ENCODE measurements at places on chromosomes 1 and 21.

DNA sequence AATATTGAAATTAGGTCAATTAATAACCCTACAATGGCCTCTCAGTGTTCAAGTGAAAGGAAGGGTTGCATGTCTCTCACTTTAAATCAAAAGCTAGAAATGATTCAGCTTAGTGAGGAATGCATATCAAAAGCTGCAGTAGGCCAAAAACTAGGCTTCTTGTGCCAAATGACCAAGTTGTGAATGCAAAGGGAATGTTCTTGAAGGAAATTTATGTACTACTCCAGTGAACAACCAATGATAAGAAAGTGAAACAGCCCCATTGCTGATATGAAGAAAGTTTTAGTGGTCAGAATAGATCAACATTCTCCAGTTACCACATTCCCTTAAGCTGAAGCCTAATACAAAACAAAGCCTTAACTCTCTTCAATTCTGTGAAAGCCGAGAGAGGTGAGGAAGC, 10.0 kb downstream of the MAEL start:
- no peak for DNase-seq

DNA sequence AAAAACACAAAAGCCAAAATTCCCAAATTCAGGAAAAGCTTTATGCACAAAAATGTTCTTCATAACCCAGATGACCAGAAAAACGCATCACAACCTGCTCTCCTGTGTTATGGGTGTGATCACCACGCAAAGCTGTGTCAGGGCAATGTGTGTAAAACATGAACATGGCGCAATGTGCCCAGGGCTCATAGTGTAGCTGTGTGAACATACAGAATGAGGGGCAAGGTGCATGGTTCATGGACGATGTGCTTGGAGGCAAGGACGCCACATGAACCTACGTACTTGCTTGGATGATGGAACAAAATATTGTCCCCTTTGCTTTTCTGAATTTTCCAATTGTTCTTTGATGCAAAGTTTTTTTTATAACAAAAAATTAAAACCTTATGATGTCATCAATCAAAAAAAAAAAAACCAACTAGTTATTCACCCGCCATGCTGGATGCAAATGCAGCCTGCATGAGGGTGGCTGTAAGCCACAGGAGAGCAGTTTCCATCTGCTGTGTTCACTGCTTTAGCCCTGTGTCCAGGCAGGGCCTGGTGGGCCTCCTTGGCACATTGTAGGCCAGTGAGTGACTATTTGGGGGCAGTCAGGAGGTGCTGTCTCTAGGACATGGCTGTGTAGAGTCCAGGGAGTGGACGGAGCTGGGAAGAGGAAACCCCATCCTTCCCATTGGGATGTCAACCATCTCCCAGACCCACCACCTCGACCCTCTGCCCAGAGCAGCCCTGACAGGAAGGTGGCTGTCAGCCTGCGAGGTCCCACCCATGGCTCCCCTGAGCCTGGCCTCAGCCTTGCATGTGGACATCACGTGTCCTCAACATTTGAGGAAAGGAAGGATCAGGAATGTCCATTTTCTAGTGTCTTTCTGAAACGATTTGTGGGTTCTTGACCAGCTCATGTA, 13.6 kb downstream of the KRTAP10-1 start:
- no peak for DNase-seq

- DNase-seq, result no peak
These were observed 148.0 kb downstream of the ZZZ3 start for GRCh38 chr1:77534456-77534855.

- DNase-seq, result peak; percentile 1
These were observed 273.1 kb downstream of the MATN1 start for GRCh38 chr1:30450148-30450817.

- peak; percentile 68 for DNase-seq
These were observed at the start of gene LRRC38 for GRCh38 chr1:13513895-13514546. TSS of gene LRRC38 (minus strand) at chr1:13514003. CDS start at chr1:13513593, 410 bp downstream.

GRCh38 chr1:10204003-10204642, 6.2 kb upstream of the KIF1B start:
- DNase-seq, result no peak

- no peak for DNase-seq
These were observed 64.6 kb upstream of the RALGPS2 start for GRCh38 chr1:178660461-178660860.

DNA sequence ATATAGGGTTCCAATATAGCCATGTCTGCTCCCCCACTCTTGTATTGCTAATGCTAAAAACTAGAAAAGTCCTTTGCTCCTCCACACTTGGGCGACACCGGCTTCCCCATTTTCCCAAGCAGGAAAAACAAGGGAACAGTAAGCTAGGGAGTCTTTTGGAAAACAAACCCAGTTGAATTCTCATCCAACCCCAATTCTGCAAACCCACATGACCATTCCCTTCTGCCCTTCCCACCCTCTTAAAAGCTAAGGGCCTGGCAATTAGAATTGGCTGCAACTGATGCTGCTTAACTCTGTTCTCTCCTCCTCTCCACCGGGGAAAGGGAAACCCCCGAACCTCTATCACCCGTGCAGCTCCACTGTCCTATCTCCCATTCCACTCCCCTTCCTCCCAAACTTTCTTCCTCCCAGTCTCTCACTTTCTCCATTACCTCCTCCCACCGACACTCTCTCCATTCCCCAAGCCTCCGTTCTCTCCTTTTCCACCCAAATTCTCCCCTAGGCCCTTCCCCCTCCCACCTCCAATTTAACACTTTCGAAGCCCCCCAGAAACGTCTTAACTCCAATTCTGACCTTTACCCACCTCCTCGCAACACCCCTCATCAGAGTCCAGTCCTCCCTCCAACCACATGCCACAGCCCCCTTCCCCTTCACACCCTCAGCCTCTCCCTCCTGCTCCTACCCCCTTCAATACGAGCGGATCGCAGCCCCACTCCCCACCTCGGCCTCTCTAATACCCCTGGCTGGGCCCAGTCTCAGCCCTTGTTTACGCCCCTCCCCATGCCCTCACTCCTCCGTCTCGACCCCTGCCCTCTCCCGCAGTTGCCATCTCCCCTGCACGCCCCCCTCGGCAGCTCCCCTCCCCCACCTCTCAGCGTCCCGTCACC, 701 bp downstream of the DEDD start:
- DNase-seq, result peak; percentile 38

DNA sequence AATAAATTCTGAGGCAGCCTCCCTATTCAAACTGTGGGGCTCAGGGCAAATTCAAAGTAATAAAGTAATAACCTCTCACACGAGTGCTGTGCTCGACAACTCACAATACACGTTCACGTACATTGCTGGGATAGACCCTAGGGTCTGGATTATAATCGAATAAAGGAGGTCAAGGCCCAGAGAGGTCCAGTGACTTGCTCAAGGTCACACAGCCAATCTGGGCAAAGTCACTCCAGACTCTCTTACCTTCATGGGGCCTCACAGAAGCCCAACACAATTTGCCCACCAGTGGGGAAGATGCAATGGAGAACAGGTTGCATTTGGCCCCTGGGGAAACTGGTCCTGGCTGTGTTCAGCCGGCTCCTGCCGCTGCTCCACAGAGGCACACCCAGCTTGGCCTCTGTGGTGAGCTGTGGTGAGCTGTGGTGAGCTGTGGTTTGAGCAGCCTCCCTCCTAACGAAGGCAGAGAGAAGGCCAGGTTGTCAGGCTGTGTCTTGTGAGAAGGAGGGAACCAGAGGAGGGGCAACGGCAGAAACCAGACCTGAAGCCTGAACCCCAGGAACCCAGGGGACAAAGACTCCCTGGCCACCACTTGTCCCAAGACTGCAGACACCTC, 35.1 kb downstream of the NUAK2 start:
- no peak for DNase-seq

GRCh38 chr1:53657531-53657805, 81.5 kb downstream of the GLIS1 start:
- DNase-seq, result no peak

DNA sequence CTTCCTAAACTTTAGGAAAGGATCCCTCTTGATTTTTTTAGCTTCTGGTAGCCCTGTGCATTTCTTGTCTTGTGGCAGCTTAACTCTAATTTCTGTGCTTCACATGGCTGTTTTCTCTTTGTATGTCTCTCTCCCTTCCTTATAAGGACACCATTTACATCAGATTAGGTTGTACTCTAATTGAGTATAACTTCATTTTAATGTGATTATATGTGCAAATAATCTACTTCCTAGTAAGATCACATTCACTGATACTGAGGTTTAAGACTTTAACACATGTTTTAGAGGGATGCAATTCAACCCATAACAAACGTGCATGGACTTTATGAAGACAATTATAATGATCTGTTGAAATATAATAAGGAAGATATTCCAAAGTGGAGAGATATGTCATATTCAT, 46.7 kb downstream of the RGS4 start:
- DNase-seq, result no peak

DNA sequence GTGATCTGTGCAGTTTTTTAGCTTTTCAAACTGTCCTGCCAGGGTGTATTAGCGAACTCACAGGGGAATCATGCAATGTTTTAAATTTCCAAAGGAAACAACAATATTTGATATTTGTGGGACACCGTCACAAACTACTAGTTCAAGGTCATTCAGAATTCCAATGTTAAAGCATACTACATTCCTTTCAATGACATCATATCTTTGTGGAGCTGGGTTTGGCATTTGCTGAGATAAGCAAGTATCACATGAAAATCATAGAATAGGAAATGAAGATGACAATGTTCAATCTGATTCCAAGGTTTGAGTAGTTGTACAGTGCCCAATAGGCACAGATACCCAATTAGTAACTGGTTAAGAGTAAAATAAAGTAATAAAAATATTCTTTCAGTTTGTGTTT, 35.6 kb downstream of the NUF2 start:
- DNase-seq, result no peak

- DNase-seq, result no peak
These were observed 43.8 kb upstream of the DMBX1 start for GRCh38 chr1:46445773-46446256.

GRCh38 chr1:79196211-79196610, 189.7 kb upstream of the ADGRL4 start:
- no peak for DNase-seq

DNA sequence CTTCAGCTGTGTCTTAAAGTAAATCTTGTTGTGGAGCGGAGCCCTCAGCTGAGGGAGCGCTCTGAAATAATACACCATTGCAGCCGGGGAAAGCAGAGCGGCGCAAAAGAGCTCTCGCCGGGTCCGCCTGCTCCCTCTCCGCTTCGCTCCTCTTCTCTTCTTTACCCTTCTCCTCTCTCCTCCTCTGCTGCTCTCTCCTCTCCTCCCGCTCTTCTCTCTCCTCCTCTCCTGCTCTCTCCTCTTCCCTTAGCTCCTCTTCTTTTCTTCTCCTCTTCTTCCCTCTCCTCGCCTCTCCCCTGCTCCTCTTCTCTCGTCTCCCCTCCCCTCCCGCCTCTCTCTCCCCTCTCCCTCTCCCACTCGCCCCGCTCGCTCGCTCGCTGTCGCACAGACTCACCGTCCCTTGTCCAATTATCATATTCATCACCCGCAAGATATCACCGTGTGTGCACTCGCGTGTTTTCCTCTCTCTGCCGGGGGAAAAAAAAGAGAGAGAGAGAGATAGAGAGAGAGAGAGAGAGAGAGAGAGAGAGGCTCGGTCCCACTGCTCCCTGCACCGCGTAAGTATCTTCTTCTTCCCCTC, at the start of gene PROX1:
Gene PROX1, plus strand, starts transcription at position 47 of the 580 bp plus-strand sequence. CDS start 8,563 bp downstream, outside the sequence.
- DNase-seq, result peak; percentile 85

DNA sequence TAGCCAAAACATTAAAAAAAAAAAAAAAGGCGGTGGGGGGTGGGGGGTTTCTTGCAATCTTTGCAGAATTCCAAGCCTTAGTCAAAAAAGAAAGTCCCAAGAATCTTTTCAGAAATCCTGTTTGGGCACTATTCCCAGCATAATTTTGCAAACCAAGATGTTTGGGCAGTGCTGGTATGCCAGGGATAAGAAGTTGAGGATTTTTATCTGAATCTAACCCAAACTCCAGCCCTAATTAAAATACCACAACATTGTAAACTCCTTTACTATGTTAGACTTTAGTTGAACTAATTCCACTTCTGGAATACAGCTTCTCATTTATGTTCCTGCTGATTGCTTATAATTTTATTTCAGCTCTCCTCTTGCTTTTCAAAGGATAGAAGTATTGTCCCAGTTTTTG, 504.1 kb upstream of the ADGRL2 start:
- no peak for DNase-seq

DNA sequence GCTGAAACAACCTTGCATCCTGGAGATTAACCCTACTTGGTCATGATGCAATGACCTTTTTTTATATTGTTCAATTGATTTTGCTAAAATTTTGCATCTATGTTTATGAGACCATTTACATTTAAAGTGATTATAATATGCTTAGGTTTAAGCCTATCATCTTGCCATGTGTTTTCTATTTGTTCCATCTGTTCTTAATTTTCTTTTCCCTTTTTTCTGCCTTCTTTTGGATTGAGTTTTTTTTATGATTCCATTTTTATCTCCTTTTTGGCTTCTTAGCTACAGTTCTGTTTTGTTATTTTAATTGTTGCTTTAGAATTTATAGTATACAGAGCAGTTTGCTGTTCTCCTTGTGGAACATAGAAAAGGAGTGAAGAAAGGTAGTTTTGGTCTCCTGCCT, 385.1 kb upstream of the USP24 start:
- no peak for DNase-seq

DNA sequence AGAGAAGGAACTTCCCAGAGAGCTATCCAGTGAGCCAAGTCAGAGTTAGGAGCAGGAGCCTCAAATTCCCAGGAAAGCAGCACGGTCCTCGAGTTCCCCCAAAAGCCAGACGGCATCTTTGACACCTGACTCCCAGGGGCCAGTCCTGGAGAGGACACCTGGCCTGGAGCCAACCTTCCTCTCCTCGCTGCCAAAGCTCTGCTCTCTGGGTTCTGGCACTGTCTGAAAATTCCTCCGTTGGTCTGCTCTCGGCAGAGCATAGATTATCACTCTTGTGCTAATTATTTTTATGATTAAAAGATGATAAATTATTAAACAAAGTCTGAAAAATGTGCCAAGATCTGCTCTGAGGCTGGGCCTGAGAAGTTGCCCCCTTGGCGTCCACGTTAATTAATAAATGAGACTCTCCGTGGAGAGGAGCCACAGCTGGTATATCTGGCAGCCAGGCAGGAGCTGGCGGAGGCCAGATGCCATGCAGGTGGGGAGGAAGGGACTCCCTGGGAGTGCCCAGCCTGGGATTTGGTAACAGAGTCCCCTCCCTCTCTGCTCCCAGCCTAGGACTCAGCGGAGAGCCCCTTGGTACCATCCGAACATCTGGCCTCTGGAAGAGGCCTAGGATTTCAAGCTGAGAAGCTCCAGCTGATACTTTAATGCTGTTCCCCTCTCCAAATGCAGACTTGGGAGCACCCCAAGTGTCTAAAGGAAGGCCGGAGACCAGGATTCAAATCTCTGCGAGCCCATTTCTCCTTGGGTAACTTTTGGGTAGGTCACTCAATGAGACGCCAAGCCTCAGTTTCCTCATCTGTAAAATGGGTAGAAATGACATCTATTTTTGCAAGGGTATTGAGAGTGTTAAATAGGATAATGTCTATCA, 163.7 kb upstream of the POU3F1 start:
- no peak for DNase-seq

GRCh38 chr1:229943148-229943714, 123.8 kb upstream of the GALNT2 start:
- no peak for DNase-seq

GRCh38 chr1:38141483-38141882, 94.9 kb upstream of the POU3F1 start:
- no peak for DNase-seq

- DNase-seq, result no peak
These were observed 282 bp upstream of the ECE1 start for GRCh38 chr1:21290546-21290944.
